ENCODE measurements at places on chromosomes 2 and 18. TPM values are rescaled to one million over a fixed set of nuclear protein-coding genes. Genes with fewer than 3 reads are reported as not detected.
A peak's percentile ranks its signal among the peaks of the same experiment; 100 is the strongest.

The IL36A gene
- 0.30 TPM for polyA plus RNA-seq

The IL1F10 gene
- polyA plus RNA-seq, result 1.1 TPM

The HES6 gene
- 18.7 TPM for polyA plus RNA-seq

The MOCOS gene
- polyA plus RNA-seq, result 2.5 TPM

The FAM228A gene
- polyA plus RNA-seq, result 0.96 TPM

The LDAH gene
- 10.1 TPM for polyA plus RNA-seq

The GALNT13 gene
- 0.05 TPM for polyA plus RNA-seq

The RBM44 gene
- polyA plus RNA-seq, result 0.82 TPM

The KRCC1 gene
- polyA plus RNA-seq, result 57.2 TPM

The GRHL1 gene
- polyA plus RNA-seq, result 7.9 TPM

GRCh38 chr2:187168720-187169713 is 279.0 kb downstream of the CALCRL start:
- H3K4me3 ChIP-seq, result no peak overlapping the region
- no peaks in the 10 kb centered on the region for H3K4me1 ChIP-seq
- DNase-seq, result no peak
- no peaks in the 10 kb centered on the region for H3K36me3 ChIP-seq

DNA sequence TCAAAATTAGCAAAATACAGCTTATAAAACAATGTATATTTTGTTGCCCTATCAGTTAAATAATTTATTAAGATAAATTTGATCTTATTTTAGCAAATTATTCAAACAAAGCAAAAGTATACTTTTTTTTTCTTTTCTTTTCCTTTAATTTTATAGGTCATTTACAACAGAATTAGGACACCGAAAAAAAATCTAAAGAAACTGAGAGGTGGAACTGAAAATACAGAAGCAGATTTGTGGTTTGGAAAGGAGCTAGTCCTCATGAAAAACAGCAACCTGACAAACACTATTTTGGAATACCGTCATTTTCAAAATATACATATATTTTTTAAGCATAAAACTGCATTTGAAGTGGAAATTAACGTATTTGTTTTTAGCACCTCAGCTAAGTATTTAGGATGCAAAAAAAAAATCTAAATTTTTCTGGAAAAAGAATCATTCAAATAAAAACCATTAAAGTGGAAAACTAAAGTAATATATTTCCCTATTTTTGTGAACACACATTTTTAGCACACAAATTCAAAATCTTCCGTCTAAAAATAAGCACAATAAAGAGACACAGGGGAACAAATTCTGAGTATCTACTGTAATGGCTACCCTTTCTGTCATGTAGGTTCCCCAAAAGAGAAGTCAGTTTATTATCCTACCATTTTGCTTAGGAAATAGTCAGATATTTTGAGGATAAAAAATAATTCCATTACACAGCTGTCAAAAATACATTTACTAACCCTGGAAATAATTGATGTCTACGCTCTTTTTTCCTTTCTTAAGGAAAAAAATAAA is 2.7 kb downstream of the CCDC88A start:
- peak overlapping the region; percentile 94 for H3K4me3 ChIP-seq
- no peak for DNase-seq
- no peaks in the 10 kb centered on the region for H3K36me3 ChIP-seq
- H3K27me3 ChIP-seq, result no peaks in the 10 kb centered on the region

DNA sequence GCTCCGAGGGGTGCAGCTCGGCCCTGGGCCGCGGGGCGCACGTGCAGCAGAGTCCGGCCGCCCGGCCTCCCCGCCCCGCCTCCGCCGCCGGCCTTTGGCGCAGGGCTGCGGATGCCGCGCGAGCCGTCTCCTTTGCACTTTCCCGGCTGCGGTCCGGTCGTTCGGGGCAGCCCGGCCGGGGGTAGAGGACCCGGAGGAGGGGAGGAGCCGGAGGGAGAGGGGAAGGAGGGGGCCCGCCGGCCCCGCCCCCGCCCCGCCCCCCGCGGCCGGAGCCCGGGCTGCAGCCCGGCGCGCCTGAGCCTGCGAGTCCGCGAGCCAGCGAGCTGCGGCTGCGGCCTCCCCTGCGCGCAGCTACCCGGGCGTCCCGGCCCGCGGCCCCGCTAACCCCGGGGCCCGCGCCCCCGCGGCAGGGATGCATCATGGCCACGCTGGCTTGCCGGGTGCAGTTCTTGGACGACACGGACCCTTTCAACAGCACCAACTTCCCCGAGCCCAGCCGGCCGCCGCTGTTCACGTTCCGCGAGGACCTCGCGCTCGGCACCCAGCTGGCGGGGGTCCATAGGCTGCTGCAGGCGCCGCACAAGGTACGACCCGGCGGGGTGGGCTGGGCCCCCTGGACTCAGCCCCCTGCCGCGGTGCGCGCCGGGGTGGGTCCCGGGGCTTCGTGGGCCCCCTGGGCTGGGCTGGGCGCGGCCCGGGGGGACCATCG is at the start of gene FHOD3:
Gene FHOD3, plus strand, starts transcription at position 297 of the 709 bp plus-strand sequence. Its CDS starts 123 bp downstream, at position 420.
- H3K4me1 ChIP-seq, result no peaks in the 10 kb centered on the region
- peaks cover 80% of the 10 kb centered on the region for H3K27me3 ChIP-seq
- no peak for DNase-seq
- H3K4me3 ChIP-seq, result peak within 1 kb of the TSS; percentile 43

DNA sequence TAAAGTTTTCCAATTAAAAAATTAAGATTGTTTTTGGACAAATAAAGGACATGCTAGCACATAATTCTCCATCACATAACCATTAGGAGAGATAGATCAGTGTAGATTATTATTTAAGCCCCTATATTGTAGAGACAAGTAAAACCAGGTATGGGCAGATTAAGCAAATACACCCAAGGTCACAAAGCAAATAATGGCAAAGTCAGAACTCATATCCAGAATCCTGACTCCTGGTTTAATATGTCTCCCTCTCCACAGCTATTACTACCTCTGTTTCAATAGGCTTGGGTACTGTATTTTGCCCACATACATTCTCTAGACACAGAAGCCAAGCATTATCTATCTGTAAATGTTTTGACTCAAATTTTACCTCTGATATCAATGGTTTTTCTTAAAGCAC is 282.3 kb downstream of the EPHA4 start:
- no peak overlapping the region for H3K4me3 ChIP-seq
- no peaks in the 10 kb centered on the region for H3K36me3 ChIP-seq
- H3K27ac ChIP-seq, result no peak overlapping the region
- no peaks in the 10 kb centered on the region for H3K27me3 ChIP-seq
- DNase-seq, result no peak
- no peaks in the 10 kb centered on the region for H3K4me1 ChIP-seq

DNA sequence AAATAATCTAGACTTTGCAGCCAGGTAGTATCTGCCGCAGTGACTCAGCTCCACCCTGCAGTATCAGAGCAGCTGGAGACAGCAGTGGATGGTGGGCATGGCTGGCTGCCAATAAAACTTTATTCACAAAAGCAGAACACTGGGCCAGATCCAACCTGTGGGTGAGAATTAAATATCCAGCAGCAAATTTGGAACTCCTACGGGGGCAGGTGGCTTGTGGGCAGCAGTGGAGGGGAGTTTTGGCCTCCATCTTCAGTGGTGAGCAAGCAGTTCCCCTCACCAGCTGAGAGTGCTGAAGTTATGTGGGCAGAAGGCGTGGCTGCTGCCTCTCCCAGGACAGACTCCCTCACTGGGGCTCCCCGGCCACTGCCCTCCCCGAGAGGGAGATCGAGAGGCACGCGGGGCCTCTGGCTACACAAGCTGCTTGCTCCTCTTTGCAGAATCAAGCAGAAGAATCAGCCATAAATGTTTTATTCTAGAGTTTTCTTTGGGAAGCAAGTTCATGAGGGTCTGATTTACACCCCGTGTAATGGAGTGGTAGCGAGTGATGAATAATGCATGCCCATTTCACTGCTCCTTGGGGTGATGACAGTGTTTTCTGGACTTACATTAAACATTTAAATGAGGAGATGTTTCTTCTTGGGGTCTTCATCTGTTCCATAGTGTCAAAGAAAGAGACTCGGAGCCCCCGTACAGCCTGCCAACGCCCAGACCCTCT is 204.3 kb downstream of the SEPTIN10 start:
- H3K27ac ChIP-seq, result no peak overlapping the region
- H3K4me1 ChIP-seq, result no peaks in the 10 kb centered on the region
- H3K27me3 ChIP-seq, result no peaks in the 10 kb centered on the region
- H3K36me3 ChIP-seq, result no peaks in the 10 kb centered on the region
- no peak for DNase-seq

GRCh38 chr2:230671117-230671516 is 41.5 kb upstream of the CAB39 start:
- peaks cover 49% of the 10 kb centered on the region for H3K4me1 ChIP-seq
- no peaks in the 10 kb centered on the region for H3K27me3 ChIP-seq
- no peak overlapping the region for H3K27ac ChIP-seq
- no peak overlapping the region for H3K4me3 ChIP-seq

- H3K27ac ChIP-seq, result no peak overlapping the region
- DNase-seq, result no peak
- no peak overlapping the region for H3K4me3 ChIP-seq
- no peaks in the 10 kb centered on the region for H3K4me1 ChIP-seq
These were observed 408.8 kb upstream of the UBE2E3 start for GRCh38 chr2:180571559-180571958.

GRCh38 chr2:205235434-205235833 is 446.9 kb upstream of the NRP2 start:
- H3K27me3 ChIP-seq, result no peaks in the 10 kb centered on the region
- H3K36me3 ChIP-seq, result no peaks in the 10 kb centered on the region
- no peak for DNase-seq
- H3K27ac ChIP-seq, result no peak overlapping the region
- H3K4me1 ChIP-seq, result no peaks in the 10 kb centered on the region

GRCh38 chr2:202736826-202737225 is 102.1 kb downstream of the FAM117B start:
- H3K27me3 ChIP-seq, result no peaks in the 10 kb centered on the region
- no peak overlapping the region for H3K4me3 ChIP-seq
- no peaks in the 10 kb centered on the region for H3K4me1 ChIP-seq
- peaks cover 16% of the 10 kb centered on the region for H3K36me3 ChIP-seq
- no peak overlapping the region for H3K27ac ChIP-seq
- DNase-seq, result no peak

- no peak overlapping the region for H3K27ac ChIP-seq
- H3K4me1 ChIP-seq, result no peaks in the 10 kb centered on the region
- H3K36me3 ChIP-seq, result no peaks in the 10 kb centered on the region
- no peaks in the 10 kb centered on the region for H3K27me3 ChIP-seq
- DNase-seq, result no peak
- H3K4me3 ChIP-seq, result no peak overlapping the region
These were observed 103.0 kb upstream of the DNMT3A start for GRCh38 chr2:25444608-25445270.

GRCh38 chr2:96118698-96119388 is 2.5 kb upstream of the ADRA2B start:
- H3K27me3 ChIP-seq, result peaks cover 21% of the 10 kb centered on the region
- H3K4me1 ChIP-seq, result peaks cover 11% of the 10 kb centered on the region
- no peak overlapping the region for H3K27ac ChIP-seq

GRCh38 chr2:229974266-229974665 is 52.0 kb downstream of the FBXO36 start:
- H3K27me3 ChIP-seq, result no peaks in the 10 kb centered on the region
- H3K4me3 ChIP-seq, result no peak overlapping the region
- no peaks in the 10 kb centered on the region for H3K4me1 ChIP-seq
- H3K36me3 ChIP-seq, result no peaks in the 10 kb centered on the region

DNA sequence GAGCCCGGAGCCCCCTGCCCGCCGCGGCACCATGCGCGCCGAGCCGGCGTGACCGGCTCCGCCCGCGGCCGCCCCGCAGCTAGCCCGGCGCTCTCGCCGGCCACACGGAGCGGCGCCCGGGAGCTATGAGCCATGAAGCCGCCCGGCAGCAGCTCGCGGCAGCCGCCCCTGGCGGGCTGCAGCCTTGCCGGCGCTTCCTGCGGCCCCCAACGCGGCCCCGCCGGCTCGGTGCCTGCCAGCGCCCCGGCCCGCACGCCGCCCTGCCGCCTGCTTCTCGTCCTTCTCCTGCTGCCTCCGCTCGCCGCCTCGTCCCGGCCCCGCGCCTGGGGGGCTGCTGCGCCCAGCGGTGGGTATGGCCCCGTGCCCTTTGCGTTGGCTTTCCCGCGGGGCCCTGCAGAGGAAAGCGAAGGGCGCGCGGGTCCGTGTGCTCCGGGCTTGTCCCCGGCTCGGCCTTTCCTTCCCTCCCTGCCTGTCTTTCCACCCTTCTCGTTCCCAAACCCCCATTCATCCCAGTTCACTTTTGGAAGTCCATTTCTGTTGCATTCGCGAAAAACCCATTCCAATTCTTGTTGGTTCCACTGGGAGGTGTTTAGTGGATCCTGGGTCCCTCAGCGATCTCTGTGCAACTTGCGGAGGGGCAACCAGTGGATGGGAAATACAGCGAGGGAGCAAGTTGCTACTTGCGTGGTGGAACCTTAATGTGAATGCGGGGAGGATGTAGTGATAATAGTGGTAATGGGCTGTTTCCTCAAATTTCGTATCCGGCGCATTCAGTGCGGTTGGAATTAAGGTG is 599 bp downstream of the ADAM23 start:
- H3K4me1 ChIP-seq, result peaks cover 10% of the 10 kb centered on the region
- peaks cover 67% of the 10 kb centered on the region for H3K27me3 ChIP-seq
- H3K4me3 ChIP-seq, result no peak overlapping the region
- DNase-seq, result no peak

- no peak for DNase-seq
- no peak overlapping the region for H3K4me3 ChIP-seq
- H3K4me1 ChIP-seq, result no peaks in the 10 kb centered on the region
- peaks cover 3% of the 10 kb centered on the region for H3K27me3 ChIP-seq
These were observed 20.8 kb upstream of the KCNK3 start for GRCh38 chr2:26671691-26672090.

DNA sequence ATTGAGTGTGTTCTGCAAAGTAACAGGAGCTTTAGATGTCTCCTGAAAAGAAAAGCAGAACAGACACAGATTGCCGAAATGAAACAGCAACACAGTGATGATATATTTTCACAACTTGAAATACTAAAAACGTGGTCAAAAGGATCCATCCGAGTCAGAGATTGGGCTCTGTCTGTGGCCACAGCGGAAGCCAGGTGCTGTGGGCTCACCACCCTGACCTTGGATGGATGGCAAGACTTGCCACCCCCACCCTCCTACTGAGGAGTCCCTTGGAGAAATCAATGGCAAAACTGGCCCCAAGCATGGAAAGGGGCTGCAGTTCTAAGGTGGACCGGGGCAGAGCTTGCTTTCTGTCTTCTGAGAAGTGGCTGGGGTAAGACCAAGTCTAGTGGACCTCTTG is 31.4 kb upstream of the ACKR3 start:
- peak overlapping the region; percentile 58 for H3K4me3 ChIP-seq
- no peak for DNase-seq
- H3K4me1 ChIP-seq, result peaks cover 6% of the 10 kb centered on the region
- H3K27me3 ChIP-seq, result no peaks in the 10 kb centered on the region
- peak overlapping the region; percentile 36 for H3K27ac ChIP-seq

DNA sequence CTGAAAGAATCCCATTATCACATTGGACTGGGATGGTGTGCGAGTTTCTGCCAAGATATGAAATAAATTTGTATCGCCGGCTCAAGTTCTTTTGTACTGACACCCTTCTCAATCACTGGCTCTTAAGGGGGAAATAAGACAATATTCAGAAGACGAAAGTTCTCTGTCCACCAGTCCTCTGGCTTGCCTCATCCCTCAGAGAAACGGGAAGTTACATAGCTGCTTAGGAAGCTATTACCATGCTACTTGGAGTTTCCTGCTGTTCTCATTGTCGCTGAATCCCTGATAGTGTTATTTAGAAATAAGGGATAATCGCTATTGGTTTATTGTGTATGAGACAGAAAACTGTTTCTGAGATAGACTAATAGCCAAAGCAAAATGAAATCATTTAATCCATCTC is 205.0 kb upstream of the ZNF521 start:
- no peak overlapping the region for H3K27ac ChIP-seq
- H3K27me3 ChIP-seq, result no peaks in the 10 kb centered on the region
- H3K4me1 ChIP-seq, result no peaks in the 10 kb centered on the region
- H3K36me3 ChIP-seq, result no peaks in the 10 kb centered on the region

GRCh38 chr2:205989271-205990071 is 96.5 kb downstream of the INO80D start:
- H3K27me3 ChIP-seq, result no peaks in the 10 kb centered on the region
- no peak overlapping the region for H3K27ac ChIP-seq
- H3K36me3 ChIP-seq, result peaks cover 5% of the 10 kb centered on the region
- H3K4me3 ChIP-seq, result no peak overlapping the region
- H3K4me1 ChIP-seq, result no peaks in the 10 kb centered on the region
- no peak for DNase-seq

Data from thymus (tissue), 14 donors.